ENCODE measurements at places on chromosomes 11 and 22.

DNA sequence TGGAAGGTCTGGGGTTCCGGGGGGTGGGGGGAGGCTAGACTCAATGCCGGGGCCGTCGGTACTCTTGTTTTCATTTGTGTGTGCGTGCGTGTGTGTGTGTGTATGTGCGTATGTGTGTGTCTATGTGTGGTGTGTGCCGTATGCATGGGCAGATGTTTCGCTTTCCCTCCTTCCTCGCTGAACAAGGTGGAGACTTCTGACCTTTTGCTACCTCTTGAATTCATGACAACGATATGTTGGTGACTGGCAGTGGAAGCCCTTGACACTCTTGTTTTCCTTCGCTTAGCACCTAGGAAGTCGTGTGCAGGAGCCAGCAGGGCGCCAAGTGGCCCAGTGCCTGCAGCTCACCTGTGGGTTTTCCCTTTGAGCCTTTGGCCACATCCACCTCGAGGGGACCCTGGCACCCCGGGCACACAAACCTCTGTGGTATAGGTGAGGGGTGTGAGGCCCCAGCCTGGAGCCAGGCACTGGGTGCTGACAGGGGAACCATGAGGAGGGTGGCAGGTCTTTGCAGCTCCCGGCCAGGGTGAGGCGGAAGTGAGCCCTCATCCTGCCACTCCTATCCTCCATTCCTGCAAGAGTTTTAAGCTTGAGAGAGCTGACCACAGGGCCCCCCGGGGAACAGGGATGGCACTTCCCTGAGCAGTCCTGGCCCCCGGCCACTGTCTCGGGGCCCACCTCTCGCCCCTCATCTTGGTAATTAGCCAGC, 19.3 kb upstream of the TMEM191C start:
- DNase-seq, result no peak

GRCh38 chr22:37427135-37427710, at the start of gene ELFN2:
TSS of gene ELFN2 (minus strand) at chr22:37427479. CDS start at chr22:37375534, 51,945 bp downstream.
- peak; percentile 45 for DNase-seq

GRCh38 chr11:70140711-70141485, 62.2 kb upstream of the FADD start:
- no peak for DNase-seq

DNA sequence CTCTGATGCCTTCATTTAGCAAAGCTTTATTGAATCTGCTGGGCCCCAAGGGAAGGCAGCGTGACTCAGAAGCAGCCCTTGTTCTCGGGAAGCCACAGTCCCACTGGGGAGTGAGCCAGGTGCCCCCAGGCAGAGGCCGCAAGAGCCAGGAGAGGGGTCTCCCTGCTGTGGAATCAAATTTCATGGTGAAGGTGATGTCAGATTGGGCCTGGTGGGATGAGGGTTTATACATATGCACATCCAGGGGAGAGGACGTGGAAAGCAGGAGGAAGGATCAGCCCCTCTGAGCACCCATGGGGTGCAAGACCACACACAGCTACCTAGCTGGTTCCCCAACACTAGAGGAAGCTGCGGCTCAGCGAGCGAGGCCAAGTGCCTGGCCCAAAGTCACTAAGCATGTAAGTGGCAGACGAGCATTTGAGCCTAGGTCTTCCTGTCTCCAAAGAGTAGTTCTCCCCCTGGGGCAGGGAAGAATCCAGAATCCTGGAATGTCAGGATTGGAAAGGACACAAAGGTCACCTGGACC, 2.0 kb downstream of the SYNGR1 start:
- DNase-seq, result no peak

Measured in lung microvascular endothelial cell (primary cell).